ENCODE measurements at places on chromosomes 7 and 10.

- DNase-seq, result no peak
Measured at GRCh38 chr10:80252296-80252887, 37.1 kb downstream of the MAT1A start.

DNA sequence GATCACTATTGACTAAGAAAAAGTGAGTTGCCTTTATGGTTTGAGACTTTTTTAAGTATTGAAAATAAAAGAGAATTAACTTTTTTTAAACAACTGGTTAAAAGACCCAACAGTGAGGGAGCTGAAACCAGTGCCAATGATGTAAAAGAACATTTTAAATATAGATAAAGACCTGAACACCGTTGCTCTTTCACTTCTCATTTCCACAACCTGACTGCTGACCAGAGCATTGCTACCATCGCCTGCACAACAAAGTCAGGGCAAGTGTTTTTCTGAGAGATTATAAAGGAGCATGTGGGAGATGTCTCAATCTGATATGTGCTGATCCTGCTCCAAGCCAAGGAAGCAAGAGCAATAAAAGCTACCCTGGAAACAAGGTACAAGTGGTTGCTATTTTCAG, 34.7 kb downstream of the IMMP2L start:
- DNase-seq, result no peak

DNA sequence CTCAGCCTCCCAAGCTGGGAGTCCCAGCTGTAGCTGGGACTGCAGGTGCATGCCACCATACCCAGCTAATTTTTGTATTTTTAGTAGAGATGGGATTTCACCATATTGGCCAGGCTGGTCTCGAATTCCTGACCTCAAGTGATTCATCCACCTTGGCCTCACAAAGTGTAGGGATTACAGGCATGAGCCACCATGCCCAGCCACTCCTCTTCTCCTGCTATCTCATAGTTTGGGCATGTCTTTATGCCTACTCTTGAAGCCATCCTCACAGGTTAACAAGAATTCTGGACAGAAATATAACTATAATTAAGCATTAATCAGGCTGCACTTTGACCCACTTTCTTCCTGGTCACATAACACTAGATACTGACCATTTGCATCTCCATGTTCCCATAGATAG, 28.6 kb upstream of the C10orf67 start:
- no peak for DNase-seq

DNA sequence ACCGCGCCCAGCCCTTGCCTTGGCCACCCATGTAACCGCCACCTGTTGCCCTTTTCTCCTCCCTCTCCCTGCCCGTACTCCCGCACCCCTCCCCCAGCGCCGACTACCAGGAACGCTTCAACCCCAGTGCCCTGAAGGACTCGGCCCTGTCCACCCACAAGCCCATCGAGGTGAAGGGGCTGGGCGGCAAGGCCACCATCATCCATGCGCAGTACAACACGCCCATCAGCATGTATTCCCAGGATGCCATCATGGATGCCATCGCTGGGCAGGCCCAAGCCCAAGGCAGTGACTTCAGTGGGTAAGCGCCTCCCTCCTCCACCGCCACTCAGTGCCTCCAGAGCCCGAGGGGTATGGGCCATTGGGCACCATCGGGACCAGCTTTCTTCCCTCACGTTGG, 18.7 kb downstream of the LDB3 start:
- DNase-seq, result no peak

- DNase-seq, result peak; percentile 56
Measured at GRCh38 chr7:16918288-16918895, 36.6 kb upstream of the AGR3 start.

GRCh38 chr10:1538121-1538520, 199.2 kb downstream of the ADARB2 start:
- no peak for DNase-seq

GRCh38 chr10:112507988-112508387, 61.0 kb downstream of the VTI1A start:
- no peak for DNase-seq

GRCh38 chr7:98826811-98827231, 43.0 kb downstream of the TMEM130 start:
- peak; percentile 56 for DNase-seq

DNA sequence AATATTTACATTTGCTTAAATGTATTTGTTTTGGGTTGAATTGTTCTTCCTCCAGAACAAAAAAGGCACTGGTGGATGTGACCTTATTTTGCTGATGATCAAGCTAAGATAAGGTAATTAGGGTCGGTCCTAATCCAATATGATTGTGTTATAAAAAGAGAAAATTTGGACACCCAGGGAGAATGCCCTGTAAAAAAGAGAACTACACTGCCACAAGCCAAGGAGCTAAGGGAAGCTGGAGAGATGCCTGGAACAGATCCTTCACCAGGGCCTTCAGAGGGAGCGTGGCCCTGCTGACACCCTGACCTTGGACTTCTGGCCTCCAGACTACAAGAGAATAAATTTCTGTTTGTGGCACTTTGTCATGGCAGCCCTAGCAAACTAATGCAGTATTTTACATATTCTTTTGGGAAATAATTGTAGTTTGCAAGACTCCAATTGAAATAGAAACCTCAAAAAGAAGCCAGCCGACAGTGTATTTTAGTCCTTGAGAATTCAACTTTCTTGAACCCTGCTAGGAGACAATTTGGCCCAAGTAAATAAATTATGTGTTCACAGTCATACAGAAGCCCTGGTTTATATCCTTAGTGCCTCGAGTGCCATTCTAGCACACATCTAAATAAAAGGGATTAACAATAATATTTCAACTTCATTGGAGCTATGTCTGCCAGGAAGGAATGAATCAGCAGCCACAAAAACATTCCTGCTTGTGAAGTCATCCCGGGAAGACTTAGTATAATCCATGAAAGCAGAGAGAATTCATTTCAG, 164.6 kb downstream of the PKD1L1 start:
- peak; percentile 34 for DNase-seq

DNA sequence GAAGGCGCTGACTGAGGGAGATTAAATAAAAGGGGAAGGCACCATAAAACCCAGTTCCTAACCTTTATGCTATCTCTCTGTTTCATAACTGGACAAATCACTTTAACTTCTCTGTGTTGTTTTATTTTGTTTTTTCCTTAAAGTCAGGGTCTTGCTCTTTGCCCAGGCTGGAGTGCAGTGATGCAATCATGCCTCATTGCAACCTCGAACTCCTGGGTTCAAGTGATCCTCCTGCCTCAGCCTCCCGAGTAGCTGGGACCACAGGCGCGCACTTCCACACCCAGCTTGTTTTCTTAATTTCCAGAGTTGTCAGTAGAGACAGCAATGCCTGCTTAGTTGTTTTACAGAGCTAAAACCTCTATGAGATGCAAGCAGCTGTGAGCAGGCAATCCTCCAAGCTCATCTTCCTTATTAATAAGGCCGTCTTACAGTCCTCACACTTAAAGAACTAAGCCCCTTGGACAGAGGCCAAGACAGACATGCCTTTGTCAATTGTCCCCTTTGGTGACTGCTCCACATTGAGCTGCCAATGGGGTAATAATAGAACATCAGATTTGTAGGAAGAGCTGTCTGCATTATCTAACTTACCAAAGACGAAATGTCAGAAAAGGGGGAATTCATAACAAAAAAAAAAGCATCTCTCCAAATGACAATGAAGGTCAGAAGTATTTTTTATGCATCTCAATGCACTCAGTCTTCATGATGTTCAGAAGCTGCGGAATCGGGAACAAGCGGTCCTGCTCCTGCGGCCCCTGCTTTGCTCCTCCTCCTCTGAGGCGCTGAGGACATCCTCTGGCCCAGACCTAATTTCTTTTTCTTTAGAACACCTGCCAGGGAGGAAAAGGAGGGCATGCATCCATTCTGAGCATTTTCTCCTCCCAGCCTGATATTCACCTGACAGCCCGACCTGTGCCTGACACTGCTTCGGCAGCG, 62.7 kb upstream of the RNF32 start:
- DNase-seq, result peak; percentile 94

- no peak for DNase-seq
Measured at GRCh38 chr7:151404216-151405011, 5.4 kb downstream of the WDR86 start.

GRCh38 chr10:11625019-11625735, 13.7 kb upstream of the USP6NL start:
- peak; percentile 71 for DNase-seq

- DNase-seq, result no peak
Measured at GRCh38 chr10:79316671-79317431, 30.4 kb upstream of the PPIF start.

- DNase-seq, result no peak
Measured at GRCh38 chr7:151374139-151374538, 32.5 kb downstream of the NUB1 start.

GRCh38 chr7:2273866-2274265, 31.8 kb downstream of the NUDT1 start:
- no peak for DNase-seq

GRCh38 chr7:132933072-132933458, 148.8 kb downstream of the CHCHD3 start:
- no peak for DNase-seq

- no peak for DNase-seq
Measured at GRCh38 chr7:41475801-41476459, 227.0 kb downstream of the INHBA start.

DNA sequence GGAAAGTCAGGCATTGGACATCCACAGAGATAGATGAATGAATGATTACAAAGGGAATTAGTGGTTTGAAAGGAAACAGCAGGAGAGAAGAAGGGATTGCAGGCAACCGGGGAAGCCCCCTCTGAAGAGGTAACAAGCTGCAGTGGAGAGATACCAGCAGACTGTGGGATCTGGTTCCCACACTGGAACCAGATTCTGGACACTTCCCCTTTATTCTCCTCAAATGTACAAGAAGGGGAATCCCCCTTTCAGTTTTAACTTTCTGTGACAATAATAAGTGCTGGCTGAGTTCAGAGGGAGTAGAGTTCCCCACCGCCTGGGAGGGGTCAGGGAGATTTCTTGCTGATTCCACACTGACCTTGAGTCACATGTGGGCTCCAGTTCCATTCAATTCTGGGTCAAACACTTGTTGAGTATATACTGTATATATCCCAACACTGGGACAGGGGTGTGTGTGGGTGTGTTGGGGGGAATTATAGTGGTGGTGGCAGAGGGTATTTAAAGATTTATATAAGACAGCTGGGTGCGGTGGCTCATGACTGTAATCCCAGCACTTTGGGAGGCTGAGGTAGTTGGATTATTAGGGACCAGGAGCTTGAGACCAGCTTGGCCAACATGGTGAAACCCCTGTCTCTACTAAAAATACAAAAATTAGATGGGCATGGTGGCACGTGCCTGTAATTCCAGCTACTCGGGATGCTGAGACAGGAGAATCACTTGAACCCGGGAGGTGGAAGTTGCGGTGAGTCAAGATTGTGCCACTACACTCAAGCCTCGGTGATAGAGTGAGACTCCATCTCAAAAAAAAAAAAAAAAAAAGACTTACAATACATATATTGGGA, 16.5 kb upstream of the DDIT4 start:
- DNase-seq, result peak; percentile 81

GRCh38 chr7:2959828-2960599, 83.7 kb downstream of the CARD11 start:
- no peak for DNase-seq

DNA sequence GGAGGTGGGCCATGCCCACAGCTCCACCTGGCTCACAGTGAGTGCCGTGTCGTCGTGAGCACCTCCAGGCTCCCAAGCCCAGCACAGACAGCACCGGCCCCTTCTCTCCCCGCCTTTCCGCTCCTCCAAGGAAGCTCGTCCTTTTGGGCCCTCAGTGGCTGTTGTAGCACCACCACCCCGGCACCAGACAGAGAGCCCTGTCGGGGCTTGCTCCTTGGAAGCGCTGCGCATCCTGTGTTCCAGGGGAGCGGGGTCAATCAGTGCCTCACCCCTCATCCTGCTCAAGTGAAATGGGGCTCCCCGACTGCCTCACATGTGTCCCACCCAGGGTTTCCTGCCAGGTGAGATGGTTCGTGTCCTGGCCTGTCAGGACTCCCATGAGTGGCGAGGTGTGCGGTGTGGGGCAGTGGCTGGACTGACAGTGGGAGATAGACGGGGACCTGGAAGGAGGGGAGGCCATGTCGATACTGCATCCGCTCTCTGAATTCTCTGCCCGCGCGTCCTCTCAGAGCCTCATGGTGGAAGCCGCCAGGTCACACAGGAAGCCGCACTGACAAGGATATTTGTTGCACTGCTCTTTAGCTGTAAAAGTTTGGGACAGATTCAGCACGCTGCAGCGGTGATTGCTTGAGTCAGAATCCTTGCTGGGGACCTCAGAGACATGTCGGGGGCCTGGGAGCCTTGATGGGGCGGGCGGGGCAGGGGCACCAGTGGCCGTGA, 107.1 kb downstream of the INPP5A start:
- DNase-seq, result no peak

GRCh38 chr7:82443036-82443546, 486 bp downstream of the CACNA2D1 start:
- DNase-seq, result no peak

DNA sequence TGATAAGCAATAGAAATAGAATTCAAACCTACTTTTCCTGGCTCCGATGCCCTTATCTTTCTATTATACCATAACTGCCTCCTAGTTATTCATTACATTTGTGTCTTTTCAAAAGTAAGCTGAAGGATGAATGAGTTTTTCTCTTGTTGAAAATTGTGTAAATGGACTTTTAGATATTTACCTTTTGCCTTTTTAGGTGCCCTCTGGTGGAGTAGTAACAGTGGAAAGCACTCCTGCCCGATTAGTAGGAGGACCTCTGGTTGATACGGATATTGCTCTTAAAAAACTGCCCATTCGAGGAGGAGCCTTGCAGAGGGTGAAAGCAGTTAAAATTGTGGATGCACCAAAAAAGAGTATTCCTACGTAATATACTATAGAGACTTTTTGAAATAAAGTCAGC, 11.2 kb downstream of the FAM237B start:
- no peak for DNase-seq

DNA sequence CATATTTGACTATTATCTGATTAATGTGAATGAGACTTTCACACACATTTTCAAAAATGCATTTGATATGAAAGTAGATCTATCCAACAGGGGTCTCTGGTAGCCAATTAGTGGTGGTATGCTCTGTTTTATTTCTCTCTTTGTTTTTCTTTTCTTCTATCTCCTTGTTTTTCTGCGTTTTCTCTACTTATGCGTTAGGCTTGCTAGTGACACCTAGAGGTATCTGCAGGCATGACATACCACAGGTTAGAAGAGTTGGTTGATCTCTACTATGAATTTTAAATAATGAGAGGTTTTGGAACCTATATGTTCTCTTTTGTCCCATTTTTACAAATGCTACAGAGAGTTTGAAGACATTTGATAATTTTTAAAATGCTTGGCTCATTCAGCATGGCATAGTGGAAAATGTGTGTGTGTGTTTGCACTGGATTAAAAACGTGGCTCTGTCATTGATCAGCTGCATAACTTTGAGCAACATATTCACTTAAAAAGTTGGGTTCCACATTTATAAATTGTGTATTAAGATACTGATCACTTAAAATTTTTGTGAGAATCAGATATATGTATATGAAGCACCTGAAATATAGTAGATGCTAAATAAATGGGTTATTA, 28.1 kb upstream of the PLXDC2 start:
- DNase-seq, result peak; percentile 53

GRCh38 chr10:131977323-131978096, 4.2 kb downstream of the BNIP3 start:
- no peak for DNase-seq
